ENCODE measurements at places on chromosomes 4 and X. TPM values are rescaled to one million over a fixed set of nuclear protein-coding genes. Genes with fewer than 3 reads are reported as not detected.
A peak's percentile ranks its signal among the peaks of the same experiment; 100 is the strongest.

DNA sequence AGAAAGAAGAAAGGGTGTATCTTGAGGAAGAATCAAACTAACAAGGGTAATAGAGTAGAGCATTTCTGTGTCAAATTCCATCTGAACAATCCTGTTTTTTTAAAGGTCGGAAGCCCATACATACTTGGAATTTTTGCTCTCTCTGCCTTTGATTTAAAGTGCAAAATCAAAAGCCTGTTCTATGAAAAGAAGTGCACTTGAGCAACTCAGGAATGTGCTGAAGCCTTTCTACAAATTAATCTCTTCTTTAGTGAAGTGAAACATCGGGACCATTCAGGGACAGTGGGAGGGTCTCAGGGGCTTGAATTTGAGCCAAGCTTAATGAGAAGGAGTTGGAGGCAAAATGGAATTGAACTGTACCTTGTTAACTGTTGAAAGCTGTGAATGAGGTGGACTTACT lies 1008.5 kb upstream of the LCORL start:
- DNase-seq: no peak

- no peak for DNase-seq
Observed at GRCh38 chr4:111136438-111136837, 513.6 kb upstream of the PITX2 start.

DNA sequence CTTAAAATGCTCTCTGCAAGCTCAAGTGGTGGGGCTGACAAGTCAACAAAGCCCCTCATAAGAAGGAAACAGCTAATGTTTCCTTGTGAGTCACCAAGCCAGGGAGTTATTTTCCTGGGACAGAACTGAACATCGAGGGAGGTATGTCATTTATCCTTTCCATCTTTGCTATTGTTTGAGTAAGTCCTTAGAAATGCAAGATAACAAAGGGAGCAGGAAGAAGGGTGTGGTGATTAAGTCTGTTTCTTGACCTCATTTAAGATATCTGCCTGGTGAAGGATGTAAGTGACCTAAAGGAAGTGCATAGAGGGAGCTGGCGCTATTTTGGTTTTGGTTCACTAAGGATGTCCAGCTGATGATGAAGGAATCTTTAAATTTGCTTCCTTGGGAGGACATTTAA lies 39.9 kb downstream of the ATG4A start:
- no peak for DNase-seq

DNA sequence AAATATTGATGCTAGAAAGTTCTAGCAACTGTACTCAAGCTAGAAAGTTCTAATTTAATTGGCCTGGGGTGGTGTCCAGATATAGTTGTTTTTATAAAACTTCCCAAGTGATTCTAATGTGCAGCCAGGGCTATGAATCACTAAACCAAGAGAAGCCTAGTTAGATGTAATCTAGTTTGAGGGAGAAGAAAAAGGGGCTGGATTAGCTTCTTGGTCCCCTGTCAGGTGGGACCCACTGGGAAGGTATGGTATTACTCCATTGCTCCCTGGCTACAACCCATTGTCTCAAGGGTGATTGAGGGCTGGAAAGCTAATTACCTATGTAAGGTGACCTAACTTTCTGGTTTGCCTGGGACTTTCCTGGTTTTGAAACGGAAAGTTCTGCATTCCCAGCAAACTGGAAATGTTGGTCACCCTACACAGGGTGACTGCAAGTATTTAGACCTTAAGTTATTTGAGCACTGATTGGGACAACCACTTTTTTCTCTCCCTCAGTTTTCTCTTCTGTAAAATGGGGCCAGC lies 23.9 kb upstream of the MSN start:
- no peak for DNase-seq

- no peak for DNase-seq
Observed at GRCh38 chr4:169627307-169627706, 6.9 kb downstream of the CLCN3 start.

GRCh38 chr4:147924604-147925412 lies 192.9 kb downstream of the ARHGAP10 start:
- no peak for DNase-seq

DNA sequence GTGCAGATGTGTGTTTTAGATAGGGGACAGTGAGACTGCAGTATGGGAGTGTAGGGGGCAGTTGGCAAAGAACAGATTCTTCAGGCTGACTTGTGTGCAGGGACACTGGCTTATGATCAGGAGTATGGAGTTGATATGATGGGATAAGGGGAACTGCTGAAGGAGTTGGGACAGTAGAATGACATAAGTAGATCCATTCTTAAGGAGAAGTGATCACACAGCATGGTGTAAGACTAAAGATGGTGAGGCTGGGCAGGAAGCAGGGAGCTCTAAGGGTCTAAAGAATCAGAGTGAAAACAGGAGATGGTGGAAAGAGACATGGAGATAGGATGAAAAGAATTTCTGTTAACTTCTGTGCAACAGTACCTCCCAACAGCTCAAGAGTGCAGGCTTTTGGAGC lies 70.7 kb downstream of the REELD1 start:
- no peak for DNase-seq

GRCh38 chr4:79576429-79576753 lies 168.4 kb upstream of the GK2 start:
- DNase-seq: no peak

GRCh38 chrX:1487401-1487800 lies 34.7 kb upstream of the ASMTL start:
- no peak for DNase-seq

DNA sequence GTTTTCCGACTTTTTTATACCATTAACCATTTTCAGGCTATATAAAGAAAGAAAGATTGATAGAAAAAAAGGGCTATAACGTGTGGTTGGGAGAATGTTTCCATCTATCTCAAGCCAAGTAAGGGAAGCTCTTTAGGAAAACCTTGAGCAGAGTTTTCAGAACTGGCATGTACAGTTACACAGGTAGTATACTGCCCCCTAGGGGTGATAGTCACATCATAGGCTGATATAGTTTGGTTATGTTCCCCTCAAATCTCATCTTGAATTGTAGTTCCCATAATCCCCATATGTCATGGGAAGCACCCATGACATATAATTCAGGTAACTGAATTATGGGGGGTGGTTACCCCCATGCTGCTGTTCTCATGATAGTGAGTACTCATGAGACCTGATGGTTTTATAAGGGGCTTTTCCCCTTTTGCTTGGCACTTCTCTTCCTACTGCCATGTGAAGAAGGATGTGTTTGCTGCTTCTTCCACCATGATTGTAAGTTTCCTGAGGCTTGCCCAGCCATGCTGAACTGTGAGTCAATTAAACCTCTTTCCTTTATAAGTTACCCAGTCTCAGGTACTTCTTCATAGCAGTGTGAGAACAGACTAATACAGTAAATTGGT lies 186.8 kb downstream of the TMA16 start:
- DNase-seq: no peak

GRCh38 chrX:153882086-153882498 lies 3.9 kb downstream of the L1CAM start:
- no peak for DNase-seq

DNA sequence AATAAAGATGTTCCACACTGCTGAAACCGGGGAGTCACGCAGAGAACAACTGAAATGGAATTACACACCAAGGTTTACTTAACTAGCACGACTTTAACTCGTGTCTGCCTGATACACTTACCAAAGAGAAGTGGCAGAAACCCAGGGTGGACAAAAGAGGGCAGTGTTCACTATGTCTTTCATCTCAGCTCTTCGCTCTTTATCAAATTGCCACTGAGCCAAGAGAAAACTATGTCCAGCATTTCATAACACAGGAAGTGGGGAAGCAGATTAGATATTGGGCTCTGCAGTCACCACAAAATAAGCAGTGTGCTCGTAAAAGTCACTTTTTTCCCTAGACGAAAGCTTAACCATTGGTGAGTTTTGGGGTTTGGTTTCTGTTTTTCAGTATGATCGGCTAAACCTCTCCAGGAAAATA lies 155.7 kb downstream of the CHIC2 start:
- DNase-seq: no peak

- no peak for DNase-seq
Observed at GRCh38 chr4:187183346-187183745, 459.7 kb upstream of the FAT1 start.

GRCh38 chr4:112140536-112140935 lies 4.7 kb upstream of the FAM241A start:
- no peak for DNase-seq

GRCh38 chr4:14254926-14255325 lies 627.4 kb upstream of the BOD1L1 start:
- DNase-seq: no peak

DNA sequence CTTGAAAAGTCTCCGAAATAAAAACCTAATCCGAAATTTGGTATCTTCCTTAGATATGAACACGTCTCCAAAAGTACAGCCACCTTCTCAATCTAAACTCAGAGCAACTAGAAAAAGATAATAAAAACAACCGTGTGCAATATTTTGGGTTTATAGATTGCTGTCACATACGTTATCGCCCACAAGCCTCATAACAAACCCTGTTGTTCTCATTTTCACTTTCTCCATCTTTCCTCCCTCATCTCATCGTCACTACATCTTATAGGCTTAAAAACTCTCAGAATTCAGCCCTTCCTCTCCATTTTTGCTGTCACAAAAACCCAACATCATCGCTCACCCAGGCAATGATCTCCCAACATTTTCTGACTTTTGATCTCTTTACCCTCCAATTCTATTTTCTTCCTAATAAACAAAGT lies 448 bp upstream of the SCFD2 start:
- no peak for DNase-seq

GRCh38 chr4:100369871-100370270 lies 148.0 kb downstream of the EMCN start:
- DNase-seq: no peak

GRCh38 chrX:46793386-46794143 lies 34.6 kb upstream of the SLC9A7 start:
- DNase-seq: no peak

DNA sequence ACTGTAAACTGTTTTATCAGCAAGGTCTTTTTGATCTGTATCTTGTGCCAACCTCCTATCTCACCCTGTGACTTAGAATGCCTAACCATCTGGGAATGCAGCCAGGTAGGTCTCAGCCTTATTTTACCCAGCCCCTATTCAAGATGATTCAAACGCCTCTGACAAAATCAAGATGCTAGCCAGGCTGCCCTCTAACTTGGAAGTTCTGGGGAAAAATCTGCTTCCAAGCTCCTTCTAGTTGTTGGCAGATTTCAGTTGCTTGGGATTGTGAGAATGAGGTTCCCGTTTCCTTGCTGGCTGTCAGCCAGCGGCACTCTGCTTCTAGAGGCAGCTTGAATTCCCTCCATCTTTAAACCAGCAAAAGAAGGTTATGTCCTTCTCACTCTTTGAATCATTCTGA lies 34.7 kb downstream of the LUZP4 start:
- DNase-seq: peak; percentile 21

DNA sequence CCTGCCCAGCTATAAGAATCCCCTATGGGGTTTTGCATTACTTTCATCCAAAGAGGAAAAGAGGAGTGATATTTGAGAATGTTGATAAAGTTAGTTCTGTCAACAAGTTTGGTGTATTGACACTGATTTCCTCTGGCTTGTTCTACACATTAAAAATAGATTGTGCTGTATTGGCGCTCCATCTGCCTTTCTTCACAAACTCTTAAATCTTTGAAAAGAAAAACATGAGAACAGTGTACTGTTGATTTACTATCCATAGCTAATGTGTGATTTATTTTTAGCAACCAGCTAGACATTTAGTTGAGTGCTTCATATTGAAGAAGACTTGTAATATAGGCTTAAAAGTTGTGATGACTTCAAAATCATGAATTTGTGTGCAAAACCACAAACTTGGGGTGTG lies 261.2 kb upstream of the ANKRD50 start:
- DNase-seq: no peak

DNA sequence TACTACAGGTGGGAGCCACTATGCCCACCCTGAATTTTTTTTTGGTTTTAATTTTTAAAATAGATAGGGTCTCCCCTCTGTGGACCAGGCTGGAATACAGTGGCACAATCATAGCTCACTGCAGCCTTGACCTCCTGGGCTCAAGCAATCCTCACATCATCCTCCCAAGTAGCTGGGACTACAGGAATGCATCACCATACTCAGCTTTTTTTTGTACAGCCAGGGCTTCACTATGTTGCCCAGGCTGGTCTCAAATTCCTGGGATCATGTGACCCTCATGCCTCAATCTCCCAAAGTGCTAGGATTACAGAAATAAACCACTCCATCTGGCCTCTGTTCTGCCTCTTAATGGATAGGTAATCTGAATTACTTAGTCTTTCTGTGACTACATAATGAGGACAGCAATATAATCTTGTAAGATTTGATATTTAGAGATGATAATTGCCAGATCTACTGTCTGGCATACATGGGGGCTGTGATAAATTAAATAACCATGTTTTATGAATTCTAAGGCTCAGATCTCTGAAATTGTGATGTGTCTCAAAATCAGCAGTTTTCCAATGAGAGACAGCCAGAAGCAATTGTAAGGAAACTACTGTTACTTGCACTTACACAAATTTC lies 26.7 kb downstream of the PDS5A start:
- no peak for DNase-seq

DNA sequence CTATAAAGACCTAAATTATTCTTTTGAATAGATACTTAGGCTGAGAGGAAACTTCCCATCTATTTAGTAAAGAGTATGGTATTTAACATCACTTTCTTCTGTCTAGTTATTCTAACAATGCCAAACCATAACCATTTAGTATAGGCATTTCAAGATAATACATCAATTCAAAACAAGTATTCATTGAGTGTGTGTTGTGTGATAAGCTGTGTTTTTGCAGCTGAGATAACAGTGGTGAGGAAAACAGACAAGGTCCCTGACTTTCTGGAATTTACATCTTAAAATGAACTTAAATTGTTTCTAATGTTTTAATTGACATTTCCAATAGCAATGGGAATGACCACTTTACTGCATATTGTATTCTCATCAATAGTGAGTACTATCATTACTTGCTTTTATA lies 22.4 kb upstream of the TSPAN5 start:
- no peak for DNase-seq

- DNase-seq: no peak
Observed at GRCh38 chr4:105558277-105558676, 5.9 kb downstream of the ARHGEF38 start.

DNA sequence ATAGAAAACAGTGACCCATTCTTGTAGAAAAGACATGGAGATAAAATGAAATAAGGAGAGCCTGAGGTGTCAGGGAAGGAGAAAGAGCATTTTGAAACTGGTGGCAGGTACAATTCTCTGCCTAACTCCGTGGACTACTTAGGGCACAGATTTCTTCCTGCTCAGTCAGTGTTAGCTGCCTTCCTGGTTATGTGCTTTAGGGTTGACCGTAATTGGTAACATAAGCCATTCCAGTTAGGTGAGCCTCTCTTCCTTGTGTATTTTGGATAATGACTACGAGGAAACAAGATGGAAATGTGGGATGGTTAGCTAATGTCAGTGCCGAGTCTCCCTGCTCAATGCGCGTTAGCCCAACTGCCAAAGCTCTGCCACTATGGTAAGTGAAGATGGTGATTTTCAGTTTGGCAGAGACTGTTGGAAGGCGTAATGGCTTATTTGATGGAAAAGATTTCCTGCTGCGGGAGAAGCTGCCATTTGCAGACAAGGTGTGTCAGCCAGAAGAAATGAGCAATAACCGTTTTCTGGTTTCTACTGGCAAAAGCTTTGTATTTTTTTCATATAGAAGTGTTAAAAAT lies 174.1 kb downstream of the CBR4 start:
- no peak for DNase-seq

The MYL5 gene
- total RNA-seq: 3.3 TPM

The HS6ST2 gene
- 0.99 TPM for total RNA-seq

The PPP4R3C gene
- not detected for total RNA-seq

The USP26 gene
- not detected for total RNA-seq

The ADGRG4 gene
- total RNA-seq: 0.12 TPM

The CD38 gene
- 5.3 TPM for total RNA-seq

The AFM gene
- not detected for total RNA-seq

The FAM53A gene
- 0.71 TPM for total RNA-seq

The GUCY1A1 gene
- 7.2 TPM for total RNA-seq

The PPP1R2C gene
- not detected for total RNA-seq

The SAGE1 gene
- total RNA-seq: not detected

The TCEAL9 gene
- 9.1 TPM for total RNA-seq
